ENCODE measurements at places on chromosomes 6 and 20.

- DNase-seq, result no peak
These were observed 15.0 kb downstream of the OR2B3 start for GRCh38 chr6:29071831-29072723.

DNA sequence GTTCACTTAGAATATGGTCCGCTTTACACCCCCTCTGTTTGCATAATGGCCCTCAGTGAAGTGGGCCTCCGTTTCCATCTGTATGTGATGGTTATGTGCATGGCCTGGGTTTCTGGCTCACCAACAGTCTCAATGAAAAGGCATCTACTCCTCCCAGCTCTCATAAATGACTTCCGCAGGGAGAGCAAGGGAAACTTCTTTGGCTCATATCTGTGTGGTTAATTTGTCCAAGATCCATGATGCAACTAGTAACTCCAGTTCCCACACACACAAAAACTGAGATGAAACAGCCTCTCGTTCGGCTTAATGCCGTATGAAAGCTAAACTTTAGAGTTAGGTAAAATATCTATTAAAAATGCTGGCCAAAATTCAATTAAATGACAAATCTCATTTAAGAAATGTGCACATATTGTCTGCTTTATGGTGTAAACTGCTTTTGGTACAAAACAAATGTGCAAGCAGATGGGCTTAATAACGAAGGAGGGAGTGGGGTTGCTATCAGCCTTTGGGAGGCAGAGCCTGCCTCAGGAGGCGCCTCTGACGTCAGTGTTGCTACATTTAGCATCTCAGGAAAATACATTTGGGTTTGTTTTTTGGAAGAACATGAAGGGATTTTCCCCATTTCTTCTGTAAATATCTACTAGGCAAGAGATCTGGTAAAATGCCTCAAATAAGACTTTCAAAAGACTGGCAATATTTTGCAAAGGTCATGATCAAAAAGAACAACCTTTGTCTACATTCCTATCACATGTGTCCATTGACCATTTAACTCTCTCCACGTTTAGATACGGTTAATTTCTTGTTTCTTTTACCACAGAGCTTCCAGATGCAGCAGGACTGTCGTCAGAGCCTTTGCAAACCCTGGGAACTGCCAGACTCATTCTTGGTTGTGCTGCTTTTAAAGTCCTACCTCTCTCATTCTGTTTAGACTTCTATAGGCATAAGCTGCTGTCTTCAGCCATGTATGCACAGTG is 96.8 kb downstream of the ARMC2 start:
- DNase-seq, result no peak

- DNase-seq, result no peak
These were observed 4.2 kb downstream of the KCNB1 start for GRCh38 chr20:49478266-49478665.

- no peak for DNase-seq
These were observed 20.1 kb downstream of the TOP1 start for GRCh38 chr20:41048461-41049301.

GRCh38 chr6:11253594-11253993 is 21.1 kb upstream of the NEDD9 start:
- DNase-seq, result no peak

- no peak for DNase-seq
These were observed 49.8 kb upstream of the RUNX2 start for GRCh38 chr6:45278367-45278766.

GRCh38 chr20:20571068-20571780 is 141.2 kb downstream of the RALGAPA2 start:
- DNase-seq, result no peak

- DNase-seq, result no peak
These were observed 98.9 kb downstream of the TBC1D7 start for GRCh38 chr6:13229205-13230085.

DNA sequence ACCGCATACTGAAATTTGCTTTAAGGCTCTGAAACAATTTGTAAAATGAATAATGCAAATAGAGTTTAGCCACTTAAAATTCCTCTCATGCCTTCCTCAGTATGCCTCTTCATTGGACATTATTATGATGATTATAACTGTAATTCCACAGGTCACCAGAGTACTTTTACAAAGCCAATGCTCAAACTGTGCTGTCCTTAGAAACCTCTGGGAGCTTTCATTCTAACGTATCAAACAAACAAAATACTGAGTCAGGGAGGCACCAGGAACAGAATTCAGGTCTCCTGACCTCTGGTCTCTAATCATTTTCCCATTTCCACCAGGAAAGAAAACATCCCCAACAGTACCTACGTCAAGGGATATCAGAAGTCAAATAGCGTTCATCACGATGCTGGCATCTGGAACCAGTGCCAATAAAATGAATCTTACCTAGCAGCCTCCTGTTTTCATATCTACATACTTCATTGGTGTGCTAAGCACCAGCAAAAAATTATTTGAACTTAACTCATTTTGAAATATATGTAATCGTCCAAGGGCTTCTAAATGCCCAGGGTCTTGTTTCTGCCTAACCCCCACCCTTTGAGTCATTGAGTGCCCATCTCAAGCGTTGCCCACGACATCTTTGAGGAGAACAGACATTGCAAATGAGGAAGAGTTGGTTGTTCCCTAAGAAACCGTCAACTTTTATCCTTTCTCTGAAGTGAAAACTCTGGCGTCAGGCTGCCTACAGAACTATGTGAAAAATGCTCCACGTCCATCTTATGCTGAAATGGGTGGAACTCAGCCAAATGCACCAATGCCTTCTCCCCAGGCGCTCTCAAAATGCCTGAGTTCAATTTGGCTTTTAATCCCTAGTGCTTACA is 37.9 kb downstream of the NEDD9 start:
- DNase-seq, result no peak

- no peak for DNase-seq
These were observed 60.8 kb downstream of the OGFRL1 start for GRCh38 chr6:71349395-71349794.

DNA sequence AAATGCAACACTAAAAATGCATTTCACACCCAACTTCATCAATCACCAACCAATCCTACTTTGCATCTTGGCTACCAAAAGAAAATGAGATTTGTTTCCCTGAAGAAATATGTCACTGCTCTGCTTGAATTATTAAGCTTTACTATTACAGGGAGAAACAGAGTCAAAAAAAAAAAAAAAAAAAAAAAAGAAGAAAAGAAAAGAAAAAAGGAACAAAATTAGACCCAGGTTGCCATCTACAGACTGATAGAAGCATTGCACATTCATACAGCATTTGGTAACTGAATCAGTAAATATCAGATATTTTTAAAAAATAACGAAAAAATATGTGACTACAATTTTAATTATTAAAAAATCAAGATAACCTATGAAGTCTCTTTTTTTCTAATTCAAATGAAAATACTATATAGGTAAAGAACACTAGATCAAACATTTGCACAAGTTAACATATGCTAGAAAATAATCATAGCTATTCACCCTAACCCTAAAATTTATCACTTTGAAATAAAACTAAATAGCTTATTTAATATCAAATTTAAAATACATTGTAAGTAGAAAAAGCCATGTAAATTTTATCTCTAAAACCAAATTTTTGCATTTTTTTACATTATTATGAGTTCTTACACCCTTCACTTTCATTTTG is 83.3 kb downstream of the DCDC2 start:
- DNase-seq, result no peak

DNA sequence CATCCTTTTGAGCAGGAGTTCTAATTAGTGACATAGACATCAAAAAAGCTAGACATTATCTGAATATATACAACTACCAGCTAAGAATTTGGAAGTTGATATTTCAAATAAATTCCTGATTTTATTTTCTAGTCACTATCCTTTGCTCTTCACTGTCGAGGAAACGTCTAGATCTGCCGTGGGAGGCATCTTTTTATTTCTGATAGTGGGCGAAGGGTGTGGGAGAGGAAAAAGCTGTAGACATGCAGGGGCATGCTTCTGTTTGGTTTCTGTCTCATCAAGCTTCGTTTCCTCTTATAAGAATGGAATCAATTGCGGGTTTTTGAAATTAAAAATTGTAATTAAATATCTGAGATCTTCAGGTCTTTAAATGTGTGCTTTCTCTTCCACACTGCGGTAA is 16.2 kb upstream of the C6orf118 start:
- no peak for DNase-seq

GRCh38 chr20:41499961-41500725 is 118.0 kb downstream of the CHD6 start:
- DNase-seq, result no peak

DNA sequence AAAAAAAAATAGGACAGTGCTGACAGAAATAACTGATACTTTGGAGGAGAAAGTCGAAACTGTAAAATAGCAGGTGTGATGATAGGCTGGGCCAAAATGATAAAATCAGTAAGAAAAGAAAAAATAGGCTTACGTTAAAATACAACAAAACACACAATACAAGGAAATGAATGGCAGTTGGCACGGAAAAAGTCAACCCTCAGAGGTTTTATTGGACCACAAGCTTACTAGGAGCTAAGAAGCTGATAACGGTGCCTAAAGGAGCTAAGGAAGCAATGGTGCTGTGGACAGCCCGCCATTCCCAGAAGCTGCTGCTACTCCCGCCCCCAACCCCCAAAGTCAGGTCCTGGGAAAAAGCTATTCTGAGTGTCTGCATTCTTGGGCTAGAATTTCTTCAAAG is 55.9 kb upstream of the RNF146 start:
- DNase-seq, result no peak

DNA sequence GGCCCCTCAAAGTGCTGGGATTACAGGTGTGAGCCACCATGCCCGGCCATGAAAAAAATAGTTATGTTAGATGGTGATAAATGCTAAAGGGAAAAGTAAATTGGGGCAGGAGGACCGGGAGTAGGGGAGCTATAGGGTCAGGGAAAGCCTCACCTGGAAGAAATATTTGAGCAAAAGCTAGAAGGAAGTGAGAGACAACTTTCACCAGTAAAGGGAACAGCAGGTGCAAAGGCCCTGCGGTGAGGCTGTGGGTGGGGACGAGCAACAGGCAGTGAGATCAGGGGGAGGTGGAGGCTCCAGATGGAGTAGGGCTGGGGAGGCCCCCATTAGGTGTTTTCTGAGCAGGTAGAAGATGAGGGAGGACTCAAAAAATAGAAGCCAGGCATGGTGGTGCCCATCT is 16.0 kb downstream of the BCAS4 start:
- no peak for DNase-seq

- DNase-seq, result no peak
These were observed 9.2 kb upstream of the TBX18 start for GRCh38 chr6:84773431-84774156.

GRCh38 chr20:44720621-44720996 is 5.4 kb downstream of the CCN5 start:
- no peak for DNase-seq

DNA sequence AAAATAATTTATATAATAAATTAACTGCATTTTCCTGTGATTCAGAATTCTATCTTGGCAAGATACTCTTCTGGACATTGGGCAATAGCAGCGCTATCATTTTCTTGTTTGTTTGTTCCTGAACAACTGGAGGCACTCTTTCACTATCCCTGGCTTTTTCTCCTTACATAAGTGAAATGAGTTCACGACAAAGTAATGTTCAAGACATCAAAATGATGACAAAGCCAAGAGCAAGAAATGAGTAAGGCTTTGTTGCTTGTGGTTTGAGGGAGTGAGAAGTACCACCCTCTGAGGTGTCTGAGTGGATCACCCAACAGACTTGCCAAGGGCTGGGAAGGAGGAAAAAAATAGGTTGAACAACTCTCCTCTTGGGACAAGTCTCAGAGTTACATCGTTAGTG is 466.6 kb upstream of the JAG1 start:
- no peak for DNase-seq

DNA sequence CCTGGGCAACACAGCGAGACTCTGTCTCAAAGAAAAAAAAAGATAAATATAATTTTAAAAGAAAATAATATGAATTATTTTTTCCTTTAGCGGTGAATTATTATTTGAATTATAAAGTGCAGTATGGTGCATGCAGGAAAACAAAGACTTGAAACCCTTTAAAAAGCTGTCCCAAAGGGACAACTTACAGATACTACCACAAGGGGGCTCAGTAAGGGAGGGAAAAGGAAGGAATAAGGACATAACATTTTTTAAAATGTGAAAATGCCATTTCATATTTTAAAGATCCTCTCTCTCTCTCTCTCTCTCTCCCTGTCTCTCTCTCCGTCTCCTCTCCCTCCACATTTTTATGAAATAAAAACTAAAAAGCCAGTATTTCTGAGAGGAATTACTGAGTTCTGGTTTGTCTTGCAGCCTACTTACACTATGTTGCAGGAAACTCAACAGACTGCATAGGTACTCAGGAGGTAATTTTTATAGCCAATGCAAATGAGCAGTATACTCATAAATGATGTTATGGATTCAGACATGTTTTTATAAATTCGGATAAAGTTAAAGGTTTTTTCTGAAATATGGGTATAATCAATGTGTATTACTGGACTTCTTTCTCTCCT is 455.0 kb upstream of the GJE1 start:
- DNase-seq, result no peak

DNA sequence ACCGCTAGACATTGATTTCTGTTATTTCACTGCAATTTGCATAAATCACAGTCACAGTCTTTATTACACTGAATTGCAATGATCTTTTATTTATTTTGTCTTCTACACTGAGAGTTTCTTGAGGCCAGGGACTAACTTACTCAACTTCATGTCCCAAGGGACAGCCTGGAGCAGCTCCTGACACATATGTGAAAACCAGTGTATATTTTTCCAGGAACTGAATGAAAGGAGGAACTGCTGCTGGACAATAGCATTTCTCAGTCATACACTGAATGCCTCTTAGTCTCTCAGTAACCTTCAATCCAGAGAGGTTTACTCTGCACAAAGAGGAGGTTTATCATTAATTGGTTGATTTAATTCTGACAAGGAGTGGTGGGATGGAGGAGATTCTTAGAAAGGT is 5.9 kb downstream of the F13A1 start:
- DNase-seq, result no peak

GRCh38 chr6:50110587-50110986 is 60.9 kb upstream of the DEFB112 start:
- no peak for DNase-seq

DNA sequence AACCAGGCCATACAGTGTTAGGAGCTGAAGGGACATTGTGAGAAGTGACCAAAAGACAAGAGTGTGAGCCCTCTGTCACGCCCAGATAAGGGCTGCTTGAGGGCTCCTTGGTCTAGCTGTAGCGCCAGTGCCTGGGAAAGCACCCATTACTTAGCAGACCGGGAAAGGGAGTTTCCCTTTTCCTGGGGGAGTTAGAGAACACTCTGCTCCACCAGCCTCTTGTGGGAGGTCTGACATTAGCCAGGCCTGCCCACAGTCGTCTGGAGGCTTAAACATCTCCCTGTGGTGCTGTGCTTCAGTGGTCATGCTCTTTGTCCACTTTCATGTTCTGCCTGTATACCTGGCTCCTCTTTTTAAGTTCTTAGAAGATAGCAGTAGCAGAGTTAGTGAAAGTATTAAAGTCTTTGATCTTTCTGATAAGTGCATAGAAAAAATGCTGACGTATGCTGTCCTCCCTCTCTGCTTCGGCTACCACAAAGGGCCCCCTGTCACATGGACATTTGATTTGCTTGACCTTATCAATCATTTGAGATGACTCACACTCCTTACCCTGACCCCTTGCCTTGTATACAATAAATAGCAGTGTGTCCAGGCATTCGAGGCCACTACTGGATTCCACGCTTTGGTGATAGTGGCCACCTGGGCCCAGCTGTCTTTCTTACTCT is 201.5 kb upstream of the ECI2 start:
- DNase-seq, result no peak

GRCh38 chr20:39778847-39779604 is 816.9 kb downstream of the DHX35 start:
- no peak for DNase-seq

All from activated CD4-positive, CD25-positive, alpha-beta regulatory T cell (primary cell).